ENCODE measurements at places on chromosomes 13 and 19. TPM values are rescaled to one million over a fixed set of nuclear protein-coding genes. Genes with fewer than 3 reads are reported as not detected.

GRCh38 chr19:30602661-30603350 lies 230.6 kb downstream of the ZNF536 start:
- H3K27ac ChIP-seq = no peak overlapping the region
- H3K27me3 ChIP-seq = no peaks in the 10 kb centered on the region
- no peak overlapping the region for H3K4me3 ChIP-seq
- no peak for DNase-seq

DNA sequence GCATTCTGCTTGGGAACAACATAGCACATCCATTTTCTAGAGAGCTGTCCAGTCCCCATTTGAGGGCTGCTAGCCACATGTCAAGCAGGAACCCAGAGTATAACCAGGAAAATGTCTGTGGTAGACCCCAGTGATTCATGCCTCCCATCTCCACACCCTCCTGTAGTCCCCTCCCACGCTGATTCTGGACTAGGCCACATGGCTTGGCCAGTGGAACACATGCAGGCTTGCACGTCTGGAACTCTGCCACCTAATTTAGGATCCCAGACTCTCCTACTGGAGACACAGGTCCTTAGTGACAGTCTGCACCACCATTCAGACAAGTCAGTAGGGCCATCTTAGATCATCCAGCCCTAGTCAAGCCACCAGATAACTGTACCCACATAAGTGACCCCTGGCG lies 149.8 kb downstream of the ZIC5 start:
- no peaks in the 10 kb centered on the region for H3K36me3 ChIP-seq
- H3K4me1 ChIP-seq = no peaks in the 10 kb centered on the region
- DNase-seq = no peak
- no peaks in the 10 kb centered on the region for H3K27me3 ChIP-seq
- H3K4me3 ChIP-seq = no peak overlapping the region

C1QTNF9B gene
- total RNA-seq = 2.4 TPM

DNA sequence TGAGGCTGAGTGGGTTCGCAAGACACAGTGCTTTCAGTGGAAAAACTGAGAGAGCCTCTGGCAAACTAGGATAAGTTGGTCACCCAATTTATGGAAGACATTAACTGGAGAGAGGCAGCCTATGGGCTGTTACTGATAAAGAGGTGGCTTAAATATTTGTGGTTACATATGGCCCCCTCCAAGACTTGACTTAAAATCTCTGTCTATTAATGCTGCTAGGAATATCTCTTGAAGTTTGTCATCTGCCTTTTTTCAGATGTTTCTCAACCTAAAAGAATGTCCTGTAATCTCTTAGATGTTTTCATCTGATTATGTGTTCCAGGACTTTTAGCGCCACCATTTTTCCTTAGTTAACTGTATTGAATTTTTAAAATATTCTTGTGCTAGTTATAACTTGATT lies 54.6 kb downstream of the NAA16 start:
- no peak overlapping the region for H3K27ac ChIP-seq
- H3K27me3 ChIP-seq = no peaks in the 10 kb centered on the region
- H3K4me3 ChIP-seq = no peak overlapping the region
- H3K36me3 ChIP-seq = no peaks in the 10 kb centered on the region
- H3K4me1 ChIP-seq = no peaks in the 10 kb centered on the region

GRCh38 chr19:30450100-30450499 lies 77.9 kb downstream of the ZNF536 start:
- DNase-seq = no peak
- H3K27me3 ChIP-seq = no peaks in the 10 kb centered on the region
- H3K4me1 ChIP-seq = no peaks in the 10 kb centered on the region
- peak overlapping the region; percentile 9 for H3K4me3 ChIP-seq
